ENCODE measurements at places on chromosomes 1 and 21. TPM values are rescaled to one million over a fixed set of nuclear protein-coding genes. Genes with fewer than 3 reads are reported as not detected.

SYDE2 gene
- total RNA-seq, result 1.4 TPM

CFAP107 gene
- not detected for total RNA-seq

DNA sequence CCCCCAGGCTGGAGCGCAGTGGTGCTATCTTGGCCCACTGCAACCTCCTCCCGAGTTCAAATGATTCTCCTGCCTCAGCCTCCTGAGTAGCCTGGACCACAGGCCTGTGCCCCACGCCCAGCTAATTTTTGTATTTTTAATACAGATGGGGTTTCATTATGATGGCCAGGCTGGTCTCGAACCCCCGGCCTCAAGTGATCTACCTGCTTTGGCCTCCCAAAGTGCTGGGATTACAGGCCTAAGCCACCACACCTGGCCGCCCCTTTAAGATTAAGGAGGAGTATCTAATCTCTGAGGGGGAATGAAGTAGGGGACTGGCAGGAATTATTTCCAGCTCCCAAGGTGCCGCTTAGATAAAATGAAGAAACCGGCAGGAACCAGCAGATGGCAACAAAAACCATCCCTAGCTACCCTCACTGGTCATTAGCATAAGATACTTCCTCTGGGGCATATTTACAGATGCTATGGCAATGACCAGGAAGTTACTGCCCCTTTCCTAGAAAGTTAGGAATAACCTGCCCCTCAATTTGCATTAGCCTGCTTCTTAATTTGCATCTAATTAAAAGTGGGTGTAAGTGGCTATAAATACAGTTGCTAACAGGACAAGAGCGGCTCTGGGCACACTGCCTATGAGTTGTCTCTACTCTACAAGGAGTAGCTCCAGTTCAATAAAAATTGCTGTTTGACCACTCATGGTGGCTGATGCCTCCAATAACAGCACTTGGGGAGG is 7.1 kb upstream of the NSUN4 start:
- DNase-seq, result peak; percentile 57
- no peaks in the 10 kb centered on the region for H3K36me3 ChIP-seq
- no peak overlapping the region for H3K4me3 ChIP-seq
- H3K27ac ChIP-seq, result no peak overlapping the region

PGLYRP3 gene
- not detected for total RNA-seq

- H3K36me3 ChIP-seq, result peaks cover 8% of the 10 kb centered on the region
- H3K27ac ChIP-seq, result no peak overlapping the region
- no peaks in the 10 kb centered on the region for H3K4me1 ChIP-seq
- no peaks in the 10 kb centered on the region for H3K27me3 ChIP-seq
- DNase-seq, result no peak
These were observed 1.2 kb upstream of the SLC25A34 start for GRCh38 chr1:15734901-15735300.

DNA sequence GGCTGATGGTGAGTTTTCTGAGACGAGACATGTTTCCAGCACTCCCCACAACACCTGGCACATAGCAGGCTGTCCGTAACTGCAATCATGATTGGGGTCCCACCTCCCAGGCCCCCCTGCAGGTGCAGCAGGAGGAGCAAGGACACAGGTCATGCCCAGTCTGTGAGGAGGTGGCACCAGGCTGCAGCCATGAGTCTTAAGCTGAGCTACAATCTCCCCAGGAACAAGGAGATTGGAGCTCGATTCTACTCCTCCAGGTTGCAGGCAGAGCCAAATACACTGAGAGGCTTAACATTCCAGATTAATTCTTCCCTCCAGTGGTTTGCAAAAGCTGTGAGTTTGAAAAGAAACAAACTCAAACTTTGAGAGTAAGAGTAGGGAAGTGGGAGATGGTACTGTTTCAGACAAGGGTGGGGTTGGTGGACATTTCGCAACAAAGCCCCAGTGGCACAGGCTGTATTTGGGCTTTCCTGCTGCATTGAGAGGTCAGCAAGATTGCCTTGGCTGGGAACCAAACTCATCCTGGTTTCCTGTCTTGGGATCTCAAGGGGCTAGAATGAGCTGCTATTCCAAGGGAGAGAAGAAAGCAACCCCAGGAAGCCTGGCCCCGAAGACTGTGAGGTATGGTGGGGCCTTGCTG is 64.8 kb upstream of the GALNT2 start:
- H3K36me3 ChIP-seq, result no peaks in the 10 kb centered on the region
- H3K4me3 ChIP-seq, result no peak overlapping the region
- no peak overlapping the region for H3K27ac ChIP-seq
- peaks cover 19% of the 10 kb centered on the region for H3K27me3 ChIP-seq

PIGP gene
- total RNA-seq, result 19.0 TPM

AXDND1 gene
- not detected for total RNA-seq
